ENCODE measurements at places on chromosomes 7 and 10. TPM values are rescaled to one million over a fixed set of nuclear protein-coding genes. Genes with fewer than 3 reads are reported as not detected.

DNA sequence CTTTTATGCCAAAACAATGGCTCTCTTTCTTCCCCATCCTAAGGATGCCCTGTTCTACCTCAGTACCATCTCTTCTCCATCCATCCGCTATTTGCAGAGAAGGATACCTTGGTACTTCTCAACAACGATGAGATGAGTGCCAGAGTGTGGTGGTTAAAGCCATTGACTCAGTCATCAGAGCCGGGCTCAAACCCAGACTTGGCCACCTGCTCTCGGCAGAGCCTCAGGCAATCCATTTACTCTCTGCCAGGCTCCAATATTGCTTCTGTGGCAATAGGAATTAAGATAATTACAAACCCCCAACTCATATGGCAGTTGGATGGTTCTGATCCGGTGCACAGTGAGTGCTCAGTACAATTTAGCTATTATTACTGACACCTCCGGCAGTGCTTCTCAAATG, 121.3 kb downstream of the PRLHR start:
- DNase-seq, result no peak

DNA sequence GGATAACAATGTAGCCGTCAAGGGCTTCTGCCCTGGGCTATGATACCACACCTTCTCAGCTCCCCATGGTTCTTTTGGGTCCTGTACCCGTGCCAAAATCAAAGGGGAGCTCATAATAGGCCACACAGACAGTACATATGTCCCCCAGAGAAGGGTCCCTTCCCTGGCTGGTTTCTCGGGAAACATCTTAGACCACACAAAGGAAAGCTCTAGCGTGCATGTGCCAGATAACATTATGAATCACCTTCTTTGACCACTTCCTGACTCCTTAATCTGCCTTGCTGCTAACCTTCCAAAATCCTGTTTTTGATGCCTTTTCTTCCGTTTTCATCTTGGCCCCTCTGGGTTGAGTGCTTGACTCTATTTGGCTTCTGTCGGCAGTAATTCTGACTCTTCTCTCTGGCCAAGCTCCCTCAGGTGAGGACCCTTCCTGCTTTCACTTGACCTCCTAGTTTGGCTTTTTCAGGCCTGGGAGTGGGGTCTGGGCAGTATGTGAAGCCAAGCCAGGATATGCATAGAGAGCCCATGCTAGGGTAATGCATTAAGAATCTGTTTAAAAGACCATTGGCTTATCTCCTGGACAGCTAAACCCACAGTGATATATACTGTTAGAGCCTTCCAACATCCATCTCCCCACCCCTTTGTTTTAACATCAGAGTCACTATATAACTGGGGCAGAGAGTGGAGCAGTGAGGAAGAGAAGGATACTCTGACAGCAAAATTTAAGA, 84.8 kb downstream of the ANLN start:
- DNase-seq, result no peak

DNA sequence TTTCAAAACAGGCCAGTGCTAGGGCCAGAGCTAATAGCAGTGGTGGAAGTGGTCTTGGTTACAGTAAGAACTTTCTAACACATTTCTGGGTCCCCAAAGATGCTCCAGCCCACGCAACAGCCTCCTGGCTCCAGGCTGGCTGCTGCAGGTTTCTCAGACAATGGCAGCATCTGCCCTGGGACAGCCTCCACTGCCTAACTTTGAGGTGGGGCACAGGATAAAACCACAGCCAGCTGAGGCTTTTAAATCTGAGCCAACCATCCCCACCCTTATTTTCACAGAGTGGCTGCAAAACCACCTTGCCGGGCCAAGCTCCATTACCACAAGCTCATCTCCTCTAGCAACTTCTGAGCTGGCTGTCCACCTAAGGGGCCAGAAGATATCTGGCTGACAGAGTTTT, 84.8 kb downstream of the FAM53B start:
- no peak for DNase-seq

DNA sequence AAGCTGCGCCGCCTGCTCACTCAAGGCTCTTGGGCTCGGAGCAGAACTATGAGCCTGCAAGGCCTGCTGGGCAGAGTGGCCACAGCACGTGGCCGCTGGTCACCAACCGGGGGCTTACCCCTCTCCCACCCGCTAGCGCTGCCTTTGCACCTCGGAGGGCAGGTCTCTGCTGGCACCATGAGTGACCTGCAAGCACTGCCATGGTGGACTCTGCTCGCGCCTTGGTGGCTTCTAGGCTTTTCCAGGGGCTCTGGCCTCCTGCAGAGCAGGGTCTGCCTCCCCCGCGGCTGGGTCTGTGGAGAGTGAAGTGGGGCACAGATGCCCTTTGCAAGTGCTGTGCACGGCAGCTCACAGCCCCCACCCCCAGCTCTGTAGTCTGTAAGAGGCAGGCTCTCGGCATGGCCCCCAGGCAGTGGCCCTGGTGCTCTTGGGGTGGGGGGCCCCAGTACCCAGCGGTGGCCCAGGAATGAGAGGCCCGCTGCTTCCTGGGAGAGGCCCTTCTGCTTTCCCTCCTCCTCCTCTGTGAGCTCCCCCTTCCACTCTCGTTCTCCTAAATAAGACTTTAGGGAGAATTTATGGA, 119.6 kb downstream of the INPP5A start:
- no peak for DNase-seq

- no peak for DNase-seq
Measured at GRCh38 chr7:43851805-43852204, 17.5 kb downstream of the MRPS24 start.

- no peak for DNase-seq
Measured at GRCh38 chr10:86365346-86366032, 1.1 kb downstream of the GRID1 start.

- peak; percentile 48 for DNase-seq
Measured at GRCh38 chr10:79070081-79070605, 1.4 kb downstream of the ZMIZ1 start.

GRCh38 chr10:62348029-62348428, 26.1 kb upstream of the ZNF365 start:
- DNase-seq, result no peak

- DNase-seq, result no peak
Measured at GRCh38 chr10:119782981-119783664, 57.3 kb downstream of the INPP5F start.

Gene TET1
- 0.37 TPM for total RNA-seq

Gene RASSF4
- 2.9 TPM for total RNA-seq

Gene PDLIM1
- total RNA-seq, result 14.8 TPM

Gene CADPS2
- total RNA-seq, result 8.6 TPM

Gene ELAPOR2
- total RNA-seq, result 0.98 TPM

Gene TMEM130
- 27.3 TPM for total RNA-seq

Data from Caki2 (cell line).